Suppressor macrophage treated with lipopolysaccharide for 1 hour (primary cell): ENCODE measurements at places on chromosomes 12 and 14.

DNA sequence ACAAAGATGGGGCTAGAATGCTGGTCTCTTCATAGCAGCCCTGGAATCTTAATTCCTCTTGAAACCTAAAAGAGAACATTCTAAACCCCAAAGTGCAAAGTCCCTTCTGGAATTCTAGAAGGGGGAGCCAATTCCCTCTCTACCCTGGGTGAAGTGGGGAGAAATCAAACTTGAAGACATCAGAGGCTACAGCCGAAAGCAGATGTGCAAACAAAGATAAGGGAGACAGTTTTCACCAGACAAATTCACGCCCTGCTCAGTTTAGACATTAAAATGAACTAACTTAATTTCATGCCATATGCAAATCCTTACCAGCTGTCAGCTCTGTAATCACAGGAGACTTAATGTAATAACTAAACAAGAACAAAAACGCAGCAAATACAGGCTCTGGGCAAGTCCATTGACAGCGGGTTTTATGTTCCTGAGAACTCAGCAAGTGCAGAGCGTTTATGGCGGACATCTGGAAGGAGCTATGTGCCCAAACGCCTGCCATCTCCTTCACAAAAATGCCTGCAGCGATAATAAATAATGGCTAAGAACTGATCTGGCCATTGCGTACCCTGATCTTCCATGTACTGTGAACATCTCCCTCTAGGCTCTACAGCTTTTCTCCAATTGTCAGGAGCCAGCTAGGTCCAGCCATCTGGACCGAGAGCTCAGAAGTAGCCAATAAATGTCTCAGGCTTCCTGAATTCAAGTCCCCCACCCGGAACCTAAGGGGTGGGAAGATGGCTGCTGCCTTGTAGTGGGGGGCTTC, 19.1 kb upstream of the FICD start:
- DNase-seq = no peak

- no peak for DNase-seq
These were observed 112.7 kb downstream of the SLC16A7 start for GRCh38 chr12:59708484-59708883.

- DNase-seq = peak; percentile 72
These were observed 51.0 kb downstream of the MAGOHB start for GRCh38 chr12:10562306-10562933.

GRCh38 chr12:56695327-56696101, 7.4 kb upstream of the PTGES3 start:
- DNase-seq = no peak

DNA sequence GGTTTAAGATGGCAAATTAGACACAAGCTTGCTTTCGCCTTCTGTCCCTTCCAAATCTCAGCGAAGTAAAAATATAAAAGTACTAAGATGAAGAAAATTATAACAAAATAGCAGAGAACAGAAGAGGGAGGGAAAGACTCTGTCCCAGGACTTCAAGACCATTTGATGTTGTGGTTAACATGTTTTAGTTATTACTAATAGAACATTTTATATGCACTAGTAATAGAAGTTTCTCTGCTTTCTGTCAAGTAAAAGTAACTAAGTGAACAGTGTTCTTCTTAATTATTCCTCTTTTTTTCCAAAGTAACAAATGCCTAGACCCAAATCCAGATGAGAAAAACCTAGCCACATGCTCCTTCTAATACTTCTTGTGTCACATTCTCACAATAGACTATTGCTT, 85.1 kb upstream of the DAAM1 start:
- no peak for DNase-seq

DNA sequence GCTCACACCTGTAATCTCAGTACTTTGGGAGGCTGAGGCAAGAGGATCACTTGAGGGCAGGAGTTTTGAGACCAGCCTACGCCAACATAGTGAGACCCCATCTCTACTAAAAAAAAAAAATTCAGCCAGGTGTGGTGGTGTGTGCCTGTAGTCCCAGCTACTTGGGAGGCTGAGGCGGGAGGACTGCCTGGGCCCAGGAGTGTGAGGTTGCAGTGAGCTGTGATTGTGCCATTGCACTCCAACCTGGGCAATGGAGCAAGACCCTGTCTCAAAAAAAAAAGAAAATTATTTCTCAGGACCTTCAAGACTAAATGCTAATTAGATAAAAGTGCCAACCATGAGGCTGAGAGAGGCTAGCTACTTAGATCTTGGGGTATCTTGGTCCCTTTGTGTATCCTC, 23.5 kb downstream of the OTUB2 start:
- DNase-seq = no peak

DNA sequence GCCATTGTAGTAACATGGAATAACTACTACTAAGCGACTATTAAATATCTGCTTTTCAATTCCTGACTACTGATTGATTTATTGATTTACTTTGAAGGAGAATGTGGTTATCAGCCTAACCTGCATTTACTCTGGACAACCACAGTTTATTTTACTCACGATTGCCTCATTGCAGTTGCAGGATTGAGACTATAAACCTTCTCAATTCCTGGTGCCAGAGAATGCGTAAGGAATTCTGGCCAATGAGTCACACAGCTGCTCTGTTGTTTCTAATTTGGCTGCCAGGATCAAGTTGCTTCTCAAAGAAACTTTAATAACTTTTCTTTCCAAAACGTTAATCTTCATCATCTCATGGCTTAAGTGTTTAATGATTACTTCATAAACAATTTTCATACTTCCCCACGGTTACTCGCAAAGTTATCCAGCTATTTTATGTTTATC, 13.1 kb upstream of the TMTC1 start:
- no peak for DNase-seq

DNA sequence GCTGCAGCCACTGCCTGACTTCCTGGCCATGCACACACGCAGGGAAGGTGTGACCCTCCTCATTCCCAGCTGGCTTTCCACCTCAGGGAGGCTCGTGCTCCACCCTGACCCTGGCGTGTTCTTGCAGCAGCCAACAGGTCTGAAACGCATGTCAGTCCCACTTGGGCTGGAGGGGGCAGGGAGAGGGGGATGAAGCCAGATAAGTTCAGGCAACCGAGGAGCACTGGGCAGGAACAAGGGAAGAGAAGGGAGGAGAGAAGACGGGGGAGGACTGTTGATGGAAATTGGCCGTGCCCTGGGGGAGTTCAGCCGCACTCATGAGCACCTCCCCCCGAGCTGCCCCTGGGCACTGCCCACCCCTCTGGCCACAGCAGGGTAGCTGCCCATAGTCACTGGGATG, 182.4 kb upstream of the PRMT8 start:
- no peak for DNase-seq

GRCh38 chr14:37401093-37401492, 194.0 kb downstream of the FOXA1 start:
- no peak for DNase-seq

DNA sequence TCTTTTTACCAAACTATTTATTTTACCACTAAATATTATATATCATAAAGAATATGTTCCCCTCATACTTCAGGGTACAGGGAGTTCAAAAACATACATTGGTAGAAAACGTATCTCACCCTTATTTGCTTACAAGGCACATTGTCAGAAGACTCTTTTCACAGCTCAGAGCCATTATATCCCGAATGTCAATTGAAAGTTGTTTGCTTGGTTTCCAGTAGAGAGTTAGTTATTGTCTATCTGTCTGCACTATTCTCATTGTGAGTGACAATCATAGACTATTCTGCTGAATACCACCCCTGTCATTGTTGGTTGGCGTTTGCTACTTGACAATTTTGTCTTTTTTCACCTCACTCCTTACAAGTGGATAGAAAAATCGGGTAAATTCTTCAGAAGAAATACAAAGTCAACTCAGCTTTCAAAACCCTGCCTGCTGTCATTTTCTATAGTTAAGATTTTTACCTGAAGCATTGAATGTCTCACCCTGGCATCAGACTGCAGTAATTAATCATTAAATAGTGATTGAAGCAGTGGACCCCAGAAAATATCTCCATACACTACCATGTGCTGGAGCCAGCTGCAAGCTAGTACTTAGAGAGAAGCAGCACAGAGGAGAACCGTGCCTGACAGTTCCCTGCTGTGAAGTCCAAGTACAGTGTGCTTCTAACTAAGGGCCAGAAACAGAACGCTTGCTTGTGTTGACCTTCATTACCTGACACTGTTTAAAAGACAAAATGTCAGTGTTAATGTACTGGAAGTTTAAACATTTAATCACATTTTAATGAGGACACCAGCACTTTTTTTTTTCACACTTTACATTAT, 510.6 kb downstream of the RERGL start:
- DNase-seq = no peak

- peak; percentile 55 for DNase-seq
These were observed 123.0 kb downstream of the SLC38A4 start for GRCh38 chr12:46702581-46703344.

DNA sequence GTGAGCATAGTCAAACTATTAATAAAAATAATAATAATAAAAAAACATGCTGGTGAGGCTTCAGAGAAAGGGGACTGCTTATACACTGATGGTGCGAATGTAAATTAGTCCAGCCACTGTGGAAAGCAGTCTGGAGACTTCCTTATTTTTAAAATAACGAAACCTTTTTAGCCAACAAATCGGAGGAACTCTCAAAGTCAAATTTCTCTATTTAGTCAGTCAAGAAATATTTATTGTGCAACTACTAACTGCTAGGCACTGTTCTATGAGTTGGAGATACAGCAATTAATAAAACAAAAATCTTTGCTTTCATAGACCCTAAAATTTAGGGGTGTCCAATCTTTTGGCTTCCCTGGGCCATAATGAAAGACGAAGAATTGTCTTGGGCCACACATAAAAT, 10.8 kb downstream of the TAOK3 start:
- peak; percentile 80 for DNase-seq

DNA sequence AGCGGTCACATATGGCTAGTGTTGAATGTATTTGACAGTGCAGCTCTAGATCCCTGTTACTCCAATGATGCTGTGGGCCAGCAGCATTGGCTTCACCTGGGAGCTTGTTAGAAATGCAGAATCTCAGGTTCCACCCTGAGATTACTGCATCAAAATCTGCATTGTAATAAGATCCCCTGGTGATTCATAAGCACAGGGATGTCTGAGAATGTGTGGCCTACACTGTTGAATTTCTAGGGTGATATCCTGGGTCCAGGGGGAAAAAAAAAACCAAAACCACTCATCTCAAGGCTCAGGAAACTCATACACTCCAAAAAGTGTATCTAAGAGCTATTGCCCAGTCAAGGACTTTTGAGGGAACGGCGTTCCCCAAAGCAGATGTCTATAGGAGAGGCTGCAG, 196.8 kb downstream of the PPM1H start:
- no peak for DNase-seq

DNA sequence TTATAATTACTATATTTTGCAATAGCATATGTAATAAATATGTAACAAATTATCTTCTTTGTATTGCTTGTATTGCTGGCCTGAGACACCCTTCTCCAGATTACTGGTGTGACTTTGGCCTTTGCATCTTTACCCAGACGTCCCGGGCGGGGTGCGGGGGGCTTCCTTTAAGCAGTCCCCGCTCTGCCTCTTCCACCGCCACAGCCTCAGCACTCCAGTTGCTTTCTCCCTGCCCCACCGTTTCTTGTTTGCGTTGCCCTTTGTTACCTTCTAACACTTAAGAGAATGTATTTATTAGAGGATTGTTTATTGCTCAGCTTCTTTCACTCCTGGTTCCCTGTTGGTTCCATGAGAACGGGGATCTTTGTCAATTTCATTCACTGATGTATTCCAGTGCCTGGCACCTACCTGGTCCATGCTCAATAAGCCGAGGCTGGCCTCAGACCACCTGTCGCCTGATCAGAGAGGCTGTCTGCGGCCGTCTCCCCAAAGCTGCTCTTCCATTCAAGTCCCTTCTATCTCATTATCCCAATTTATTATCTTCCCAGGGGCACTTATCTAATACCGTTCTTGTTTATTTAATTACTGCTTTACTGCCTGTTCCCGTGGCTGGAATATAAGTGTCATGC, 100.5 kb upstream of the RFLNA start:
- DNase-seq = no peak

DNA sequence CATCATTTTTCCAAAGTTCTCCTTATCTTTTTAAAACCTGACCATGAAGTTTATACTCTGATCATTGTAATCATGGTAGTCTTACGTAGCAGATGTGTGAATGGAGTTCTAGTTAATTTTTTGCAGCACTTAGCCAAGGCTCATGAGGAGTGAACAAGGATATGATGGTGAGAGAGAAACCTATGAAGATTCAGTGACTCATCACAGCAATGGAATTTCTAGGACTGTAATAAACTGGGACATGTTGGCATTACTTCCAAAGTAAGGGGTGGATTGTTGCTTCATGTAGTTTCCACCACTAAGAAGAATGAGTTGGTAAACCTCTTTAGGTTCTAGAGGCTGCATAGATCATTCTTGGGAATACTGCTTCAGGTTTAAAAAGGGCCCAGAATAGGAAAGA, 102.7 kb downstream of the LRRIQ1 start:
- no peak for DNase-seq

GRCh38 chr14:87185961-87186560, 806.9 kb downstream of the GALC start:
- no peak for DNase-seq

DNA sequence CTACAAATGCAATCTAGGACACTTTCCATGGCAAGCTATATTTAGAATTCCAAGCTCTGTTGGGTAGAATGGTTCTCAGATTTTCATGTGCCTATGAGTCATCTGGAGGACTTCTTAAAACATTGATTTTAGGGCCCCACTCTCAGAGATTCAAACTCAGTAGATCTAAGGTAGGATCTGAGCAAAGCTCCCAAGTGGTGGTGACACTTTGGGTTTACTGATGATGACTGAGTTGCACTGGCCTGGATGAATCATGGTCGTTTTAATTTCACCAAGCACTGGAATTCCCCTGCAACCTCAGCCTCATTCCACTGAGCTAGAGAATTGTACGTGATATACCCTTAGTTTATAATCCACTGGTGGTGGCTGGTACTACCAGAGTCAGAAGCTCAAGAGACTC, 86.5 kb downstream of the PPM1H start:
- peak; percentile 96 for DNase-seq

DNA sequence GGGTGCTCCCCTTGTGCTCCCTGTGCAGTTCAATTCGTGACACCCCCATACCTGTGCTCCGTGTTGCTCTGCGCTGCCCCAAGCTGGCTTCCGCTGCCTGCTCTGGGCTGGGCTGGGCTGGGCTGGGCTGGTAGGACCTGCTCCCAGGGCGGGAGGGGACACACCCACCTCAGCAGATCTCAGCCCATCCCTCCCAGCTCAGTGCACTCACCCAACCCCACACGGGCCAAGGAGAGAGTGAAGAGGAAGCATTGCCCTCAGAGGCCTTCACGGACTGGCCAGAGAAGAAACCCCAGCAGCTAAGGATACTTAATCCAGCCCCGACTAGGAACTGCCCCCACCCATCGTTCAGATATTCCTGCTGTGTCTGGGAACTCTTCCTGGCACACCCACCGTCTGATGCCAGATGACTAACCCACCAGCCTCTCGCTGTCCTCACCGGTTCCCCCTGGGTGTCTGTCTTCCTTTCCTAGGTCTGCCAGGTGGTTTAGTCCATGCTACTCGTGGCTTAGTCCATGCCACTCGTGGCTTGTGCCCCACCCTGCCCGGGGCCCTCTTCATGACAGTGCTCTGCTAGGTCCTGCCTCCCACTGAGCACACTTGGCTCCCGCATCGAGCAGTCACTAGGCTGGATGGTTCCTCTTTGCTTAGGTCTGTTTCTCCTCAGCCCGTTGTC, at the start of gene LPAR5:
Gene LPAR5, minus strand, starts transcription at position 104 of the 676 bp plus-strand sequence. CDS start 14,711 bp downstream, outside the sequence.
- peak; percentile 68 for DNase-seq
